NCI-H2081 treated with DMSO at 0.1 percent for 48 hours (cell line): ENCODE measurements at places on chromosomes 1 and 21.

DNA sequence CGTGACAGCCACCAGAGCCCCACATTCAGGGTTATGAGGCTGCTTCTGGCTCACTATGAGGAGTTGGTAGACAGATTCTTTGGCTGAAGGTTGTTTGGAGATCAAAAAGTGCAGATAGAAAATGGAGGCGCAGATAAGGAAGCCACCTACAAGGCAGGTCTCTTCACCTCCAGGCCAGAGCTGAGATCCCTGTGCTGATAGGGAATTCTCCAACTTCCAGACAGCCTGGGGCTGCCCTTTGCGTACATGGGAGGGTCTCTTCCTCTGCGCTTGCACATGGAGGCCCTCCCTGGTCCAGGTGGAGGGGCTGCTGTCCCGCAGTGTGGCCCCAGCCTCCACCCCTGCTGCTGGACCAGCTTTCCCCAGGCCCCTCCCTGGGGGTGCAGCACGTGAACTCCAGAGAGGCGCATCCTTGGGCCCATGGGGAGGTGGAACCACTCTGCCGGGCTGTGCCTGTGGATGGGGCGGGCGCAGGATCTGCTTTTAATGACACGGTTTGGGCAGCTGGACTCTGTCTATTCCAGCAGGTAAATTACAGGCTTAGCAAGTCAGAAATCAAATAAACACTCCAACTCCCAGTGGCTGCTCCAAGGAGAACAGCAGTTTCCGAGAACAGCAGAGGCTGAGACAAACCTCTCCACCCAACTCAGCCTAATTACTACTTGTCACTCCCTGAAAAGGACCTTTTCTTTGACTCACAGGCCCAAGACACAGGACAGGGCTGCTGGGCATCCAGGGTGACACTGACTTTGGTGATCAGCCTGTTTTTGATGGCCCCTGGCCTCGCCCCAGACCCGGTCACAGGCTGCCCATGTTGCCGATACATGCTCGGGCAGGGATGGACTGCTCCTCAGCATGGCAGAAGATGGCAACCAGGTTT is 12.4 kb downstream of the OXCT2 start:
- peak; percentile 53 for DNase-seq

- DNase-seq: no peak
Observed at GRCh38 chr1:155481741-155482241, 80.8 kb downstream of the ASH1L start.

GRCh38 chr1:54955359-54955758 is 25.1 kb upstream of the TMEM61 start:
- DNase-seq: no peak

DNA sequence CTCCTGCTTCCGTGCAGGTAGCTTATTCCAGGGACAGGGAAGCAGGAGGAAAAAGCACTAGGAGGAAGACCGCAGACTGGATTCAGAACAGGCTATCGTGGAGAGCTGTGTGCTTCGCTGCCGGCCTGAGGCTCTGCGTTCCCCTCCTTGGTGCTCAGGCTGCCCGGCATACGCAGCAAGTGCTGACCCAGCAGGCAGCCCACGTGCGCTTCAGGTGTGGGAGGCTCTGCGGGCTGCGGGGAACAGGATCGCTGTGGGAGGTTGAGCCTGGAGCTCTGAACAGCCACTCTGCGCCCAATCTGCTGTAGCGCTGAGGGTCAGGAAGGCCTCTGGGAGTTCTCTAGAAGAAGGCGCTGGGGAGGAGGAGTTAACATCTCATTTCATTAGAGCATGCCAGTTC is 27.9 kb downstream of the DOP1B start:
- no peak for DNase-seq

DNA sequence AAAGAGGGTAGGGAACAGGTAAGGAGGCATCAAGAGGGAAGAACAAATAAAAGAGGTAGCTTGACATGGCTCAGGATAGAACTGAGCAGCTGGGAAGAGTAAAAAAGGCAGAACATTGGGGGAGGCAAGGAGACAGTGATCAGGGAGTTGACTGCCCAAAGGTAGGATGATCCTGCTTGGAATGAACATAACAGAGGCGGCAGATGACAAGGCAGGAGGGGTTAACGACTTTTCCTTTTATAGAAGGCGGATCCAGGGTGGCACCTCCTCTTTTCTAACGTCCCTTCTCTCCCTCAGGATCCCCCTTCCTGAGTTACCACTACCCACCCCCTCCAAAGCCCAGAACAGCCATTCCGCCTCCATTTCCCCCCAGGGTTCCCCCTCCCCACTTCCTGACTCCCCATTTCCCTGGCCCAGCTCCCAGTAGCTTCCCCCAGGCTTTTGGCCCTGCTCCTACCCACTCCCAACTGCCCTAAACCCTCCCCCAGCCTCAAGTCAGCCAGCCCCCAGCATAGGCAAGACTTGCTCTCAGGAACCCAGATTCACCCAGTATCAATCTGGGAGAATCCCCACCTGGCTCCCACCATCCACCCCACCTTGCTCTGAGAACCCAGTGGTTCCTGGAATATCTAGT is 769 bp upstream of the ADAMTS4 start:
- DNase-seq: no peak

DNA sequence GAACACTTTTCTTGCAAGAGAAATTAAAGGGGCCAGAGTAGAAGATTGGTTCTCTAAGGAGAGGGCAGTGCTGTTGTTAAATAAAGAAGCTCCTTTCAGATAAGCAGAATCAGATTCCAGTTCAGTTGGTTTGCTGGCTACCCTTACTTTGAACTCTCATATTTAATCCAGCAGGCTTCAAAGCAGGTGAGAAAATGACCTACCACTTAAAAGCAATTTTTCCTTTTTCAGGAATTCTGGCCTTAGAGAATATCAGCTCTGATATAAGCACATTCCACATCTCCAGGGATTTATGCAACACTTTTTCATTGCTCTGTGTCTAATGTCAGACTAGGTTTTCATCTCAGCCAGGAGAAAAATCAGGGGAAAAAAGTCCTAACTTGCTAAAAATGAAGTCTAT is 28.7 kb downstream of the WNT2B start:
- DNase-seq: no peak

DNA sequence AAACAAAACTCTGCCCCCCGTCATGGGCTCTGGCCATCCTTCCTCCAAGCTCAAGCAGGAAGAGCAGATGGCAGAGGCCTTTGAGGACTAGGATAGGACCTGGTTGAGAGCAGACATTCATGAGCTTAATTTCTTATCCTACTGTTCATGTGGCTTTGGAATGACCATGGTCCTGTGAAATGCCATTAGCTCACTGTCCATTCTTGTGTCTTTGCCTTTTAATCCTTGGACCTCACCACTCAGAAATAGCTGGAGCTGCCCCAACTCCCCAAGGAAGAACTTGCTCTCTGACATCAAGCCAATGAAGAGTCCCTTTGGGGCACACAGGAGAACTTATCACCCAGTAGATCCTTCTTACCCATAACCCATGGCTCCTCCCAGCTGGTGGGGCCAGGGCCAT is 11.6 kb upstream of the FAM20B start:
- DNase-seq: no peak

GRCh38 chr21:45571641-45572040 is 29.4 kb upstream of the SLC19A1 start:
- DNase-seq: no peak

DNA sequence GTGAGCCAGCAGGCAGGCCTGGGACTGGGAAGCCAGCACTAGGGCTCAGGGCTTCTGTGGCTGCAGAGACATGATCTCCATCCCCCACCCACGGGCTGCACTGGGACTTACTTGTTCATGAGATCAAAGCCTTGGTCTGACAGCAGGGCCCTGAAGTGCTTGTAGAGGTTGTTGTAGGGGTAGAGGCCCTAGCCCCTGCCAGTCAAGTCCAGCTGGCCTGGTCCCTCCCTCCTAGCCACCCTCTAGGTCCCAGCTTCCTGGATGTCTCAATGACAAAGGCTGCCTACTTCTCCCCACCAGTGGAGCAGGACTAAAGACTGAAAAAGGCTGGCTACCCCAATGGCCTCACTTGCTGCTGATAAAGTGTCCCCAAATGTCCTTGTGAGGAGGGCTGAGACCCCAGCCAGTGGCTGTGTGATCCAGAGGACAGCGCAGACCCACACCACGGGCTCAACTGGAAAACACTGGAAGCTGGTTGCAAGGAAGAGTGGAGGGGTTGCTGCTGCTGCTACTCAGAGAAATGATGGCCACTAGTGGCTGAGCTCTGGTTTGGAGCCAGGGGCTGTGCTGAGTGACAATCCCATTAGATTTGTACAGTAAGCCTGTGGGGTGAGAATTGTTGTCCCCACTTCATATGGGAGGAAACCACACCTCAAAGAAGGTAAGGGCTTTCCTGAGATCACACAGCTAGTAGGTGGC is 1.4 kb downstream of the HTR1D start:
- DNase-seq: no peak

- no peak for DNase-seq
Observed at GRCh38 chr1:185560760-185561159, 173.4 kb upstream of the HMCN1 start.

GRCh38 chr1:87553511-87553910 is 224.8 kb downstream of the LMO4 start:
- DNase-seq: no peak

DNA sequence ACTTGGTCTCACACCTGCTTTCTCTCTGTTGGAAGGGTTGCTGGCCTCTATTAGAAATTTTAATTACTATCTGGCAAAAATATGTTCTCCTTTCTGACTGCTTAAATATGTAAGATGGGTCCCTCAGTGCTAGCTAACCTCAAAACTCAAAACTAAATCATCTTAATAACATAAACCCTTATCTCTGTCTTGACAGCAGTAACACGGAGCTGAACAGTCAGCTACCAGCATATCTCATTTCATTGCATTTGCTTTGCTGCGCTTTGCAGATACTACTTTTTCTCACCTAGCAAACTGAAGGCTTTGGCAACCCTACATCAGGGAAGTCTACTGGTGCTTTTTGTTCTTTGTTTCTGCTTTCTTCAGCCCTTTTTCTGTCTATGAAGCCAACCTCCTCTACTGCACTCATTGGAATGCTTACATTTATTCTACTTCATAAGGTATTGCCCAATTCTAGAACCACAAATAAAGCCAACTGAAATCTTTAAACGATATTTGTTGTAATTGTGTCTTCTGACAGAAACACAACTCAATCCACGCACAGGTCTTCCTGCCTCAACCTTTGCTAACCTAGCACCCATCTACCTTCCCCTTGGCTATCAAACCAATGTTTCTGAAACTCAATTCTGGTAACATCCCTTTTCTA is 95.6 kb downstream of the RERE start:
- no peak for DNase-seq

DNA sequence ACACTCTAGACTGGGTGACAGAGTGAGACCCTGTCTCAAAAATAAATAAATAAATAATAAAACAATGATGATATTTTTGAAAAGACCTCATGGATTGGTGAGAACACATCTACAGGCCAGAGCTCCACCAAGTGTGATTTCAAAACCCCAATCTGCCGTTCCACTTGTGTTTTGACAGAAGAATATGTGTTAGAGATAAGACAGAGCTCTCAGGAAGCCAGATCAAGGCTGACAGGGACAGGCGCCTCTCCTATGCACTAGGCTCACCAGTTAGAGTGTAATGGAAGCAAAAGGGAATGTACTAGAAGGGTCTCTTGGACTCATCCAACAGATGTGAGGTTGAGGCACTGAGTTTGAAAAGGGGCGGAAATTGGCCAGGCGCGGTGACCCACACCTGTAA is 110.7 kb upstream of the ERRFI1 start:
- no peak for DNase-seq

DNA sequence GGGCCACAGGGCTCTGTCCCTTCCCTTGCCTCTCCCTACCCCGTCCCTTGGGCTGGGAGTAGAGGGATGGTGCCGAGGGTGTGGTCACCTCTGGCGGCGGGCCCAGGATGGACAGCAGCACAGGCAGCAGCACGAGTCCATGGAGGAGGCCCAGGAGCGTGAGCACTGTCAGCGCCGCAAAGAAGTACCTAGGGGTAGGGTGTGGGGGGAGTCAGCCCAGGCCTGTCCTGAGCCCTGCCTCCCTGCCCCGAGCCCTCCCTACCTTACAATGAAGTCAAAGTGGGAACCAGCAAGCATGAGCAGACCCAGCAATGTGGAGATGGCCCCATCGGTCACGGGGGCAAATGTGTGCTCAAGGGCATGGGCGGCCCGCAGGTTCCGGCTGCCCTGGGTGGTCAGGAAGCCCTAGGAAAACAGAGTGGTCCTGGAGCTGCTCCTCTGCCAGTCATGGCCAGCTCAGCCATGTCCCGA is 14.7 kb downstream of the BTBD19 start:
- no peak for DNase-seq

GRCh38 chr1:58708166-58708565 is 8.3 kb upstream of the MYSM1 start:
- no peak for DNase-seq

- DNase-seq: no peak
Observed at GRCh38 chr1:8122477-8123407, 96.6 kb upstream of the ERRFI1 start.

DNA sequence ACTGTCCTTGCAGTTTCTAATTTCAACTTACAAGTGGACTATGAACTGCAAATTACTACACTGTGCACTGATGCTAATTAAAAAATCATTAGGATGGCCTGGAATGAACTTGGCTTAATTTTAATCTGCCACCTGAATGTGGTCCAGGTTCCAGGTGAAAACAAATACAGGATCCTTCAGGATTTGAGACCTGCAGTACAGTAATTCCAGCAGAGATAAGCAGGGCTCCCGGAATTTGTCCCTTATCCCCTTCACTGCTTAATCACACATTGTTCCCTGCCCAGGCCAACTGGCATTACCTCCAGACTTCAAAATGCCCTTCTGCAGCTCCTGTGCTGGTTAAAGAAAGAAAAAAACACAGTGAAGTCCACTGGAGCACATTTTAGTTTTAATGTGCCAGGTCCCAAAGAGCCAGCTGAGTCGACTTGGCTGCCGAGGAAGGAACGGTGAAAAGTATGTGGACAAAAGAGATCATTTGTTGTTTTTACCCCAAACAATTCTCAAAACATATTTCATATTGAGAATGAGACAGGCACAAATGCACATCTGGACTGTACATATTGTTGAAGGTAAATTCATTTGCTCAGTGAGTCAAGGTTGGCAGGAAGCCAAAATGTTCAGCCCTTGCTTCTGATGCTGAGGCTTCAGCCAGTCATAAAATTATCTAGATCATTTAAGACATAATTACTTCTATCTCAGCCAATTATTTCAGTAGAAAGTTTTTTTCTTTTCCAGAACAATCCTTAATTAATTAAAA is 28.3 kb downstream of the DEGS1 start:
- no peak for DNase-seq

DNA sequence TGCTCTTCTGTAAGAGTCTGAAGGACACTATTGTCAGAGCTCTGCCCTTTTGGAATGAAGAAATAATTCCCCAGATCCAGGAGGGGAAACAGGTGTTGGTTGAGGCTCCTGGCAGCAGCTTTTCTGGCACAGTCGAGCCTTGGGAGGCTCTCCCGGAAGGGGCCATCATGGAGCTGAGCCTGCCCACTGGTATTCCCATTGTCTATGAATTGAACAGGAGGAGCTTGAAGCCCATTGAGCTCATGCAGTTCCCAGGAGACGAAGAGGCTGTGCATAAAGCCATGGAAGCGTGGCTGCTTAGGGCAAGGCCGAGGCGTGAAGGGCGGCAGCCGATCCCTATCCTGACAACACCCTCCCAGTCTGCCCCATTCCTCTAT is 26.6 kb downstream of the UBE4B start:
- no peak for DNase-seq

- no peak for DNase-seq
Observed at GRCh38 chr1:34747638-34747941, 7.3 kb upstream of the GJB5 start.

GRCh38 chr1:234971586-234972297 is 156.9 kb downstream of the TOMM20 start:
- DNase-seq: no peak

- no peak for DNase-seq
Observed at GRCh38 chr1:224865510-224865909, 64.0 kb upstream of the DNAH14 start.
